ENCODE measurements at places on chromosomes 4 and X. TPM values are rescaled to one million over a fixed set of nuclear protein-coding genes. Genes with fewer than 3 reads are reported as not detected.

- no peak for DNase-seq
These were observed 15.6 kb upstream of the ASMTL start for GRCh38 chrX:1468250-1468772.

The AWAT1 gene
- not detected for total RNA-seq

DNA sequence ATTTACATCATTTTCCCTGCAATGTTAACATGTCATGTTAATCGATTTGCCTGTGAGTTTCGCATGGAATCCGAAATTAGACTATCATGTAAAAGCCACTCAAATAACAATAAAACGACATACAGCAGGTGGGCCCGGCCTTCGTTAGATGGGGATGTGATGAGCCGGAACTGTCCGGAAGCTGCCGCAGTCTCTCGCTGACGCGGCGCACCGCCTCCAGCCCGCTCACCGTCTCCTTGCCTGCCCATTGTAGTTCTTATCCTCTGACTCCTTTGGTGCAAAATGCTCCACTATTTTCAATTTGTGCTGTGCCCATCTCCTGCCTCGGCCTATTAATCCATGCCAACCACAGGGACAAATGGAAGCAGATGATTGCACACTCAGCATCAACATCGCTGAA lies 877.5 kb upstream of the TENM3 start:
- DNase-seq = no peak

DNA sequence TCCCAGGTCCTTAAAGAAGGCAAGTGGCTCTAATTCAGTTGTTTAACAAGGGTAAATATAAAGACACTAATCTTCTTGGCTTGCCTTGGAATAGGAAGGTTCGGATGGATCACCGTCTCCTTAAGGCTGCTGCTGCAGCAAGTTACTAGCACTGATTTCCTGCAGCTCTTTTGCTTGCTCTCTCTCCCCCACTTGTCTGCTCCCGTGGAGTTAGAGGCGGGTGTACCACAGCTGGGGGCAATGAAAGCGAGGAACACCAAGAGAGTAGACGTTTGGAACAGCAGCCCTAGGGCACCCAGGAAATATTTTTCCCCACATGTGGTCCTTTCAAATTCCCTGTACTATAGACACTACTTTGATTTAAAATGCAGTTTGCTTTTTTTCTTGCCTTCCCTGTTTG lies 202.2 kb downstream of the SH2D1A start:
- no peak for DNase-seq

- DNase-seq = no peak
These were observed 54.5 kb downstream of the ANXA5 start for GRCh38 chr4:121642292-121642691.

GRCh38 chrX:134144231-134144630 lies 92.8 kb upstream of the CCDC160 start:
- DNase-seq = no peak

- DNase-seq = no peak
These were observed 11.6 kb downstream of the SMIM20 start for GRCh38 chr4:25925486-25926201.

DNA sequence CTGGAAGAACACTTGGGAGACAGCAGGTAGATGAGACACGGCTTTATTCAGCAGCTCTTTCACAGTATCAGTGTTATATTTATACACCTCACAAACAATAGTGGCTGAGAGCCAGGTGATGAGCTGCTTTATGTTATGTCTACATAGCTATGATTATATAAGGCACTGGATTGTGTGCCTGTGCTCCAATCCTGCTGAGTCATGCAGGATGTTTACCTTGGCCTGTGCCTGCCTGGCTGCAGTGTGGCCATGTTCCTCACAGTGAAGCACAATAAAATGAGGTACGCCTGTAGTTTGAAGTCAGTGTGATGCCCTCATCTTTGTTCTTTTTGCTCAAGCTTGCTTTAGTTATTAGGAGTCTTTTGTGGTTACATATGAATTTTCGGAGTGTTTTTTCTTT lies 31.3 kb downstream of the CXCL13 start:
- DNase-seq = no peak

DNA sequence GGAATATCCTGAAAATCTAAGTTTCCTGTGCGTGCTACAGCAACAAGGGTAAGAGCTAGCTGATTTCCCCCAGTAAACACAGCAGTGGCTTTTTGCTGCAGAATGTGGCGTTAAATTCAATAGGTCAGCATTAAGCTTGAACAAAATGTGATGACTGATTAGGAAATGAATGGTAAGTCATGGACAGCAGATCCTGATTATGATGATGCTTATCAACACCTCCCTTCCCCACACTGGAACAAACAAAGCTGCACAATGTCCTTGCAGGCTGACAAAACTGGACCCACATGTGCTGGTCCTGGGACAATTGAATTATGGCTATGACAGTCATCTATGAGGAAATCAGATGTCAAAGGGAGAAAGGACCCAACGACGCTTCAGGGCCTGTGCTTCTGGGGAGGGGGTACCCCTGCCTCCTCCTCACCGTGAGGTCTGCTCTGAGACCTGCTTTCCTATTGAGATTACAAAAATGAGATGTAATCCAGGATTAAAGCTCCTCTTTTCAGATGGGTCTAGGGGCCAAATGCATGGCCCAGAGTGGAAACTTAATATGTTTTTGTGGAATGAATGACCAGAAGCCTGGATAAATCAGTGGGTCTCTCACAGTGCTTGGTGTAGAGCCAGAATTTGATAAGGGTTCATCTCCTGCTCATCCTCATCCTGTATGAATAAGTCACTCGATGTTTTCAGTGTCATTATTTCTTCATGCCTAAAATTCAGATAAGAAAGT lies 32.0 kb upstream of the BOD1L1 start:
- no peak for DNase-seq

GRCh38 chr4:25065431-25065858 lies 34.7 kb upstream of the LGI2 start:
- no peak for DNase-seq

DNA sequence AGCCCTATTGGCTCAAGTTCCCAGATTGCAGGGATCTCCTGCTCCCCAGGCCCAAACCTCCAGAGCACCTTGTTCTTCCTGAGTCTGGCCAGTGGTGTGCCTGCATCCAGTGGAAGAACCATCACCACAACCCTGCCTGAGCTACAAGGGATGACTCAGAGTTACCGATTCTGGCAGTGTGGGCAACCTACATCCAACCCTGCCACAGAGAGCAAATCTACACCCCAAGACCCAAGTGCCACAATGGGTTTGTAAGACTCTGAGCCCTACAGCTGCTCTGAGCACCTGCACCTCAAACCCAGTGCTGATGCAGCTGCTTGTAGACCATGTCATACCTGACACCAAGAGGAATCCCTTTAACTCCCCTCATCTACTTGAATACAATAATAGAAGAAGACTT lies 110.0 kb downstream of the SOWAHB start:
- DNase-seq = no peak

The NALF2 gene
- not detected for total RNA-seq
